ENCODE measurements at places on chromosomes 1 and 21. TPM values are rescaled to one million over a fixed set of nuclear protein-coding genes. Genes with fewer than 3 reads are reported as not detected.

GRCh38 chr1:109492779-109493178, 1.1 kb upstream of the CYB561D1 start:
- DNase-seq, result no peak

- DNase-seq, result no peak
Measured at GRCh38 chr1:212635141-212635631, 26.6 kb downstream of the ATF3 start.

DNA sequence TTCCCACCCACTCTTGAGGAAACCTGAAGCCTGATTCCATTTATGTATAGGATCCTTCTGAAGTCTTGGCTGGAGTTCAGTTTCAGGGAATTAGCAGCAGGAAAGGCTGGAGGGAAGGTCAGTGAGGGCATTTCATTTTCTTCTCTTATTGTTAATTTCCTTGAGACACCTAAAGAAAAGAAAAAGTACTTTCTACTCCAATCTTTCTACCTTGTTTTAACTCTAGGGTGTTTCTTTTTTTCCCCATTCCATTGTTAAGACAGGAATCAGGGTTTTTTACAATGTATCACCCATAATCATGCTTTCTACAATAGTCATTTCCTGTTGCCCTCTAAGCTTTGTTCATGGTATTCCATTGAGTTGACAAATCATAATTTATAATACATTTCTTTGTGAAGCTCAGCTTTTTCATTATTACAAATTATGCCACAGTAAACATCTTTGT, 27.4 kb downstream of the SNRPE start:
- no peak for DNase-seq

DNA sequence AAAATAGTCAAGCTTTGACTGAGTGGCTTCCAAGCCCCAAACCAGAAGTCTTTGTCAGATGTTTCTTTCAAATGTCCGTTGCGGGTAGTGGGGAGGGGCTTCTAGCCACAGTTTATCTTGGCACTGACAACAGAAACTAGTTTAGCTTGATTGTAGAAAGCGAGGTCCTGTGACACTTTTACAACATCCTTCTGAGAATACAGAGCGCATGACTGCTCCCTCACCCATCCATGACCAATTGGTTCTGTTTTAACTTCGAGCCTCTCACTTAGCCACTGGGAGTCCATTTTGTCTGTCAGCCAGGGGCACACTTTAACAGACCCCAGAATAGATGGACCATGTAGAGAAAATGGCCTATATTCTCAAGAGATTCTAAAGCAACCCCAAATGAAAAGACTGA, 199.2 kb upstream of the ST6GALNAC5 start:
- DNase-seq, result no peak

Gene IL23R
- total RNA-seq, result not detected
